ENCODE measurements at places on chromosomes 4 and X.

DNA sequence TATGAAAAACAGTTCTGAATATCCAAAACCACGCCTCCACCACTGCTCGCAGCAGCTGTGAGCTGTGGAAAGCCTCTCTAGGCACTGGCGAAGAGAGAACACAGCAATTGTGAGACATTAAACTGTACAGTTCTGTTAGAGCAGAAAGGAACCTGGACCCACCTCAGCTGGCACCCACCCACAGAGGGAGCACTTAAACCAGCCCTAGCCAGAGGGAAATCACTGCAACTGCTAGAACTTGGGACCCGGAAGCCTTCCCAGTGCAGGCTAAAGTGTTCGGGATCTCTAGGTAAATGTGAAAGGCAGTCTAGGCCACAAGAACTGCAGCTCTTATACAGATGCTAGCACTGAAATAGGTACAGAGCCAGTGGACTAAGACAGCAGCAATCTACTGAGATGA is 308.8 kb downstream of the PRR32 start:
- DNase-seq = no peak

- no peak for DNase-seq
Observed at GRCh38 chrX:120286733-120287512, 24.3 kb downstream of the TMEM255A start.

DNA sequence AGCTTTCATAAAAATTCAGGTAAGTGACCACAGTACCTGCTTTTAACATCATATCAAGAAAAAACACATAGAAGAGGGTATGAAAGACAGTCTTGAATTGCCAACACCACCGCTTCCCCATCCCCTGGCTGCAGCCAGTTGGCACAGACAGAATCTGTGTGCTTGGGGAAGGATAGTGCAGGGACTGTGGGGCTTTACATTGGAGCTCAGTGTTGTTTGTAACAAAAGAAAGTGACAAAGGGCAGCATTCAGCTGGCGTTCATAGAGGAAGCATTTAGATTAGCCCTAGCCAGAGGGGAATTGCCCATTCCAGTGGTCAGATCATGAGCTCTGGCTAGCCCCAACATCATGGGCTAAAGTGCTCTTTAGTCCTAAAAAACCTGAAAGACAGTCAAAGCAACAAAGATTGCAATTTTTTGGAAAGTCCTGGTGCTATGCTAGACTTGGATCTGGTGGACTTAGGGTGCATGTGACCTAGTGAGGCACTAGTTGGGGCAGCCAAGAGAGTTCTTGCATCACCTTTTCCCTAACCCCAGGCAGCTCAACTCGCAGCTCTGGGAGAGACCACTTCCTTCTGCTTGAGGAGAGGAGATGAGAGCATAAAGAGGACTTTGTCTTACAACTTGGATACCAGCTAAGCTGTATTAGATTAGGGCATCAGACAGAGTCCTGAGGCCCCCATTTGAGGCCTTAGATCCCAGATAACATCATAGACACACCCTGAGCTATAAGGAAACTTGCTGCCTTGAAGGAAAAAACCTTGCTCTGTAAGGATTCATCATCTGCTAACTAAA is 1602.4 kb upstream of the ADGRL3 start:
- no peak for DNase-seq

GRCh38 chr4:95857761-95858160 is 17.9 kb downstream of the PDHA2 start:
- no peak for DNase-seq

DNA sequence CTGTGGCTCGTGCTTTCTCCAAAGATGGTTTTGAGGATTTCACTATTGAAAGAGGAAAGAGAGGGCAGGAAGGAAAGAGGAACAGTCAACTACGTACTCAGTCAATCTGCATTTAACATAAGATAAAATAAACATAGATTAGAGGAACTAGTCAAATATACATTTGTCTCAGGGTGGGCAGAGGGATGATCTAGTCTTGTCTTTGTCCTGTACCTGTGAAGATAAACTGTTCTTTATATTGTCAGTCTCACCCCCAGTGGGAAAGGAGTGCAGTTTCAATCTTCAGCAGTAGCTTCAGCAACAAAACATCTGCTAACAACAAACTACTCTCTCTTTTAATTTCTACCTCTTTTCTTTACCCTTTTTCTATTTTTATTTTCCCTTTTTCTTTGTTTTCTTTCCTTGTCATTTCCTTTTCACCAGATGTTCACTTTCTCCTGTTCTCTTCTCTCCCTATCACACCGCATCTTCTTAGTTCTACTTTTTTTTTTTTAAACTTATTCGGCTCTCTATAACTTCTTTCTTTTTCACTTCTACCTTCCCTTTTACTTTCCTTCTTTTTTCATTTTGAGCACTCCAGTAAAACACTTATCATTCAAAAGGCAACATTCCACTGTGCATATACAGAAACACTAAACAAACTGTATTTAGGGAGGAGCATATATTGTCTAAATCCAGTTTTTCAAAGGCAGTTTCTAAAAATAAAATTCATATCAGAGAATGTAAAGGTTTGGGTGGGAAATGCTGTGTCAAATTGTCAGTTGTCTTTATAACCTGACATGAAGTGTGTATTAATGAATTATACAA is 51.4 kb upstream of the GUCY1A1 start:
- no peak for DNase-seq

- DNase-seq = no peak
Observed at GRCh38 chrX:101478366-101478765, 6.9 kb upstream of the ARMCX4 start.

Data from NCI-H510A (cell line).